ENCODE measurements at places on chromosomes 7 and 10. TPM values are rescaled to one million over a fixed set of nuclear protein-coding genes. Genes with fewer than 3 reads are reported as not detected.

GIMAP5 gene
- 2.7 TPM for total RNA-seq

MICALL2 gene
- 11.5 TPM for total RNA-seq

GRCh38 chr10:112115781-112116385 is 67.7 kb downstream of the GPAM start:
- DNase-seq: no peak

OAT gene
- total RNA-seq: 18.1 TPM

ADAM8 gene
- 5.9 TPM for total RNA-seq

DNA sequence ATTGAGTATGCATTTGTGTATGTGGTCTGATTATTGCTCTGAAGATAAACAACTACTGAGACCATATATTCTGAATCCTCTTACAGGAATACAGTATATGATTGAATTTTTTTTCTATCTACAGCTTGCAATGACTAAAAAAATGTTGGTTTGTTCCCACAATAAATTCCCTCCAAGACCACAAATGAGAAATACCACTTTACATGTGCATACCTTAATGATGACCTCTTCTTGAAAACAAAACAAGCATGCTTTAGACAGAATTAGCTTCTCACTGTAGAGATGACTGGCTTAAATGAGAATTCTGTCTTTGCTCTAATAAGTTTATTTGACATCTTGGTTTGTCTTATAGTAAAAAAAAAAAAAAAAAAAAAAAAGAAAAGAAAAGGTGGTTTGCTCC is 241.5 kb downstream of the PCDH15 start:
- no peak for DNase-seq

ZNF783 gene
- total RNA-seq: 6.2 TPM

TACC2 gene
- total RNA-seq: 21.0 TPM

DNA sequence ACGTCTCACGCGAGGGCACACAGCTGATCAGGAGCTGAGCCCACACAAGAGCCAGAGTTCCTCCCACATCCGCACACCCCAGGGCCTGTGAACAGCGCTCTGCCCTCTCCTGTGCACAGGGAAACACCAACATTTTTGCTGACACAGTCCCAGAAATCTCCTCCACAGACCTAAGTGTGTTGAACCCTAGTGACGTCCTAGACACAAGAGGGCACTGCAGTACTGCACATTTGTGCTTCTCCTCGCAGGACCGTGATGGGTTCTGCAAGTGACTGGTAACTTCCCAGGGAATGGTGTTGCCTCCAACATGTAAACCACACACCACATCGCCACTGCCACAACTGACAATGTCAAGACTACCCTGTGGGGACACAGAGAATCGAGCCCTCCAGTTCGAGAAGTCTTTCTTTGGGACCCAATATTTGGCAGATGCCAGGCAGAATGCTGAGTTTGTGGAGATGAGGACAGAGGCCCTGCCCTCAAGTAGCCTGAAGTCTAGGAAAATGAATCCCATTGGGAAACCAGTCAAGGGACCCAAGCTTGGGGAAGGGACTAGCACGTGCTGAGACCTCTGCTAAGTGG is 170.3 kb downstream of the PAXIP1 start:
- DNase-seq: no peak

CDNF gene
- 4.1 TPM for total RNA-seq

DNA sequence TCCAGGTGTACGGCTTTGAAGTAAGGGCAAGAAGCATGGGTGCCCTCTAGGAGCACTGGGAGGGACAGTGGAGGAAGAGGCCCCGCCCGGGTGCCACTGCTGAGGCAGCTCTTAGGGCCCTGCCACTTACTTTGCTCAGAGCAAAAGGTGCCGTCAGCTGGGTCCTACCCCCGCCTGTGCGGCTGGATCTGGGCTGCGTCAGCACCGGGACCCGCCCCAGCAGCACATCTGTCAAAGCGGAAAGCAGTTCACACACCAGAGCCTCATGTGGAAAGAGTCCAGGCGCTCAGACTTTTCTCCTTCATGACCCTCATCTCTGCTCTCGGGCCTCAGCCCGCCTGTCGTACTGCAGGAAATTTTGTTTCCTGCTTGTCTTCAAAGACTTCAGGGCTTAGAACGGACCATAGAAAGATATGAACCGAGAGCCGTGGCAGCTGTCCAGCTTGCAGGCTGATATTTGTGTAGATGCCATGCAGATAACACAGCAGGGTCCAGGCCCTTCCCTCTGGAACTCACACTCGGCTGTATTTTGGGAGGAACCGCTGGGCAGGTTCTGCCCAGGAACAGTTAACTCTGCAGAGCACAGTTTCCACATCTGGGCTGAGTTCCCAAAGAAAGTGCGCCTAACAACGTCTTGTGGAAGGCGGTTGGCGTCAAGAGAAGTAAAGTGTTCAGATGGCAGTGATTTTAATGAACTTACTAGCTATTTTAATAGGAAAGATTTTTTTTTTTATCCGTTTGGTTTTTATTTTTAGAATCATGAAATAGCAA is 44.3 kb upstream of the PRKAR1B start:
- DNase-seq: peak; percentile 84

GRCh38 chr10:89371987-89372386 is 5.9 kb upstream of the IFIT1B start:
- DNase-seq: no peak

DNA sequence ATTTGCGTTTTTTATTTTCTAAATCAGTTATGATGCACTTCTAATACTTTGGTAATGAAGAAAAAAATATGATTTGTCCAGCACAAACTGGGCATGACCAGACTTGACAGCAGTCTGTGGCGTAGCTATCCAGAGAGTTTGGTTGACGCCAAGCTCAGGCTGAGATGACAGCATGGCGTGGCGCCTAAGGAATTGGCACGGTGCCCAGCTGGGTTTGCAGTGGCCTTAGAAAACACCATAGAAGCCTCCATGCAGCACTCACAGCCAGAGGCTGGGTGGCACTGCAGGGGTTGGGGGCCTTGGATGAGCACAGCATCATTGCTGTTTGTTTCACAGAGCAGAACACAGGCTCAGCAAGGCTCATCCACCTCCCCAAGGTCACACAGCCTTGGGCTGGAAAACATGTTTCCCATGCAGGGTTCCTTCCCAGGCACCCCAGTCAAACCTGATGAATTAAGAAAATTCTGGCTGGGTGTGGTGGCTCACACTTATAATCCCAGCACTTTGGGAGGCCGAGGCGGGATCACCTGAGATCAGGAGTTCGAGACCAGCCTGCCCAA is 88.9 kb downstream of the GTF2IRD1 start:
- DNase-seq: peak; percentile 63

DNA sequence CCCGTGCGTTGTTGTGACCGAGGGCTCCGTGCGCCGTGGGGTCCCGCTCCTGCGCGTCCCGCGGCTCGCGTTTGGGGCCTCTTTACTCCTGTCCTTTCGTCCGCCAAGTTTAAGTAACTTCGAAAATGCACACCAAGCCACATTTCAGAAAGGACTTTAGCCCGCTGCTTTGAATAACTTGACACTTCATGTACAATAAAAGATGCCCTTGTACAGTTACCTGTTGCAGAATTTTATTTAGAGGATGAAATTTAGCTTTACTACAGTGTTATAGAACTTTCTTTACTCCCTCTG is 459 bp downstream of the SUGCT start:
- peak; percentile 24 for DNase-seq

DNA sequence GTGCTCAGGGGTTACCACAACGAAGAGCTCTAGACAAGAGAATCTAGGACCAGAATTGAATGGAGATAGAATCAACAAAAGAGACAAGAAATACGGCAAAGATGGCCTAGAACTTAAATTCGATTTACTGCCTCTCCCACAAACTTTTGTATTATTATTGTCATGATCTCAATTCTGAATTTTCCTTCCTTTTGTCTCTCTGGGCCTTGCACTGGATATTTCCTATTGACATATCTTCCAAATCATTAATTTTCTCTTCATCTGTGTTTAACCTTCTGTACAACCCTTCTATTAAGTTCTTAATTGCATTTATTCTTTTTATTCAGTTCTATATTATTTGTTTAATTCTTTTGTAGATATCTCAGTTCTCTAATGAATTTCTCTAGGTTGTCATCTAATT is 28.4 kb downstream of the VSTM4 start:
- no peak for DNase-seq

DNA sequence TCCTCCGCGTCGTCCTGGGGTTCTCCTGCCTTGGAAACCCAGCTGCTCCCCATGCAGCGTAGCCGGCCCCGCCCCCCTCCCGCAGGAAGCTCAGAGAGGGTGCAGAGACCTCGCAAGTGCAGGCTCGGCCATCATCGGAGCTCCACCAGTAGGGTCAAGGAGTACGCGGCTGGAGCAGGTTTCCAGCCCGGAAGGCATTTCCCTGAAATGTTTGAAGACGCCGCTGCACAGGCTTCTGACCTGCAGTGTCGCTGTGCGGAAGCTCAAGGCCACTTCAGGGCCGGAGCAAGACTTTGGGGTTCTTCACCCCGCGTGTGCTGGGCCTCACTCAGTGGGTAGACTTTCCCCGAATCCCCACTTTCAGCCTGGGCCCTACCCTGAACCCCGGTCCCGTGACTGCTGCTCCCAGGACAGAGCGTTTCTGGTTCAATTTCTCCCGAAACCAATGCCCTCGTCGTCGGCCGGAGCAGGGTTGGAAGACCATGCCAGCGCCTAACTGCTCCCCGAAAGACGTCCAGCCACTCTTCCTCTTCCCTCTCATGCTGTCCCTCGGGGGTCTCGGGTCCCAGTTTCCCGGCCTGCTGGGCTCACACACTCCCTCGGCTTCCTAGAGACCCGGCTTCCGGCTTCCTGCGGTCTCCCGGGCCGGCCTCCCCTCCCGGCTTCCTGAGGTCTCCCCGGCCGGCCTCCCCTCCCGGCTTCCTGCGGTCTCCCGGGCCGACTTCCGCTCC is 52.1 kb downstream of the INSIG1 start:
- DNase-seq: no peak

OR2A42 gene
- not detected for total RNA-seq

DNA sequence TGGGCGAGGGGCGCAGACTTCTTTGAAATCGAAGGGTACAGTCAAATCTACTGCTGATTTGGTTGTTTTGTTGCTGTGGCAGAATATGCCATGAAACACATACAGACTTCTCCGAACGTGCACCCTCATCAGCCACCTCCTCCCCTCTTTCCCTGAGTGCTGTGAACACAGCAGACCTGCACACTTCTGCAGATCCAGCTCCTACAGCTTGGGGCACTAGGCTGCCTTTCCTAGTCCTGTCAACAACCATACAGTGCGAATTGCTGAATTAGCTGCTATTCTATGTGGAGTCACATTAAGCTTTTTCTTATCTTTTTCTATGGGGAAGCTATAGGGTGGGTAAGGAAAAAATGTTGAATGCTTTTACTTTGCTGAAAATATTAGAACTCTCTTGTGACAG is 57.5 kb downstream of the COL17A1 start:
- no peak for DNase-seq

DNA sequence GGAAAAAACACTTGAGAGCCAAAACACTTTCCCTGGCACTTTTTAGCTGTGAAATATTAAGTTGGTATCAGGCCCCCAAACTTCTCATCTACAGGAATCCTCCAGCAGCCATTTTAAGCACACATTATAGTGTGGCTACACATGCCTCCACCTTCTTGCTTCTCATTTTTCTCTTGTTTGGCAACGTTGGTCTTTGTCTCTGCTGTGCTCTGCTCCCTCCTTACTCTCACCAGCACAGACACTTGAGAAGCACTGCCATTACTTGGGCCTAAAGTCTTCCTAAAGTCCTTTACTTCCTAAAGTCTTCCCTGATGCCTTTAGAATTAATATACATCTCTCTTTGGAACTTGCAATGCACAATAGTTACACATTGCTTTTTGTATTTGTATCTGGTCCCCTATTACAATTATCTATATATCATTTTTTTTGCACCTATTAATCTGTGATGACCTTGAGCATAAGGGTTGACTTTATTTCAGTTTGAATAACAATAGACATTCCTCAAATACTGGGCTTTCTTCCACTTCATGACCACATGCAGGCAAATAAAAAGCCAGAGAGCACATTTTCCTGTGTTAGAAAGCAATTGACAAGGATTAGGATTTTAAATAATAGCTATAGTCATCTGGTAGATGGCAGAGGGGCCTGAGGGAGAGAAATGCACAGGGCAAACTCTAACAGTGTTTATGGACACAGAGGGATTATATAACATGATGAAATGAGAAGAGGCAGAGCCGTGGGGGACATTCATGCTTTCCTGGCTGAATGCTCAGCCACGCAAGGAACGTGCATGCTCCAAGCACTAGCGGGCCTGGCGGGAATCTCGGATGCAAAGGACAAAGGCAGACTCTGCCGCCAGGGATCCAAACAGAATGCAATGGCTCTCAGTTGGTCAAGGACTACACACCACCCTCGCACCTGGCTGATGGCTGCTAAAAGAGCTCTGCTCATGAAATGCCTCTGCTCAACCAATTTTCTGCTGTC is 99.3 kb downstream of the CDC14C start:
- DNase-seq: no peak

GRCh38 chr10:110577056-110577455 is 9.6 kb downstream of the SMC3 start:
- DNase-seq: no peak

DNA sequence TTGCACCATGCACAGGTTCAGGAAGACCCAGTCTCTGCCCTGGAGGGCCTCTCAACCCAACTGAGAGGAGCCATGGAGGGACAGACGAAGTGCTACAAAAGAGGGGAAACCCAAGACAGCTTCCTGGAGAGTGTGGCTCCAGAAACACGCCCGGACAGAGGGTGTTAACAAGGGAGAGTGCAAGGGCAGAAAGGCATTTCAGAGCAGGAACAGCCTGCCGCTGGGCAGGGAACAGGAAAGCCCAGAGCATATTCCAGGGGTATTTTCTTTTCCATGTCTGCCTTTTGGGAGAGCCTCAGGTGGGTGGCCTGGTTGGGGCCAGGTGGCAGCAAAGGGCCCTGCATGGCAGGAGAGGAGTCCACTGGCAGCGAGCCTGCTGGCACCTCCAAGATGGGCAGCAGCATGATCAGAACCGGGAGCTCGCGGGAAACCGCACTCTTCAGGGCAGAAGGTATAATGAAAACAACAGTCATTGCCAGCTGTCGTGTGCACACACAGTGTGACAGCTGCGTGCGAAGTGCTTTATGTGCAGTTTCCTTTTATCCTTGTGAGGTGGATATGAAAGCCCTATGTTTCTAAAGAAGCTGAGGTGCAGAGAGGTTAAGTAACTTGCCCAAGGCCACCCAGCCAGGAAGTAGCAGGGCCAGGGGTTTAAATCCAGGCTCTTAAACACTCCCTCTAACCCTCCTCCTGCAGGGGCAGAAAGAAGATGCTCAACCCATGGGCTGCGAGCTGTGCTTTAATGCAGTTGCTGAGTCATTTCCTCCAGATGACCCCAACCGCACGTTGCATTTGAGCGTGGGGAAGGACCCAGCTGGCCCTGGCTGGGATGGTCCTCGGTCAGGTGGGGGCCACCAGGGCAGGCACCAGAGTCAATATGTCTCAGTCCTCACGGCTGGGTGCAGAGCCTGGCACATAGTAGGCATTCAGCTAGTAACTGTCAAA is 128.6 kb downstream of the OAT start:
- peak; percentile 45 for DNase-seq
